ENCODE measurements at places on chromosomes 3 and 15.

DNA sequence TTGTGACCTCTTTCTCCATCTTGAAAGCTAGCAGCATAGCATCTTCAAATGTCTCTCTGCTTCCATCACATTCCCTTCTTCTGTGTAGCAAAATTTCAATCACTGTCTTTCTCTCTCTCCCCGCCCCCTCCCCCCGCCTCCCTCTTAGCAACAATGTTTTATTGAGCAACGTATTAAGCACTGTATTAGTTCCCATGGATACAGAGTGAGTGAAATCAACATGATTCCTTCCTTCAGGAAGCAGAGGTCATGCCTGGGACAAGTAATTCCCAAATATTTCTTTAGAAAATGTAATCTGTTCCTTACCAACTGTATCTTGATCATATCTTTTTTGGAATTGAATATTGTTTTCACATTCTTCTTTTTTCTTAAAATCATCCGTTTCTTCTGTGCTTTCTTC, 373.7 kb upstream of the NECTIN3 start:
- no peak for DNase-seq

DNA sequence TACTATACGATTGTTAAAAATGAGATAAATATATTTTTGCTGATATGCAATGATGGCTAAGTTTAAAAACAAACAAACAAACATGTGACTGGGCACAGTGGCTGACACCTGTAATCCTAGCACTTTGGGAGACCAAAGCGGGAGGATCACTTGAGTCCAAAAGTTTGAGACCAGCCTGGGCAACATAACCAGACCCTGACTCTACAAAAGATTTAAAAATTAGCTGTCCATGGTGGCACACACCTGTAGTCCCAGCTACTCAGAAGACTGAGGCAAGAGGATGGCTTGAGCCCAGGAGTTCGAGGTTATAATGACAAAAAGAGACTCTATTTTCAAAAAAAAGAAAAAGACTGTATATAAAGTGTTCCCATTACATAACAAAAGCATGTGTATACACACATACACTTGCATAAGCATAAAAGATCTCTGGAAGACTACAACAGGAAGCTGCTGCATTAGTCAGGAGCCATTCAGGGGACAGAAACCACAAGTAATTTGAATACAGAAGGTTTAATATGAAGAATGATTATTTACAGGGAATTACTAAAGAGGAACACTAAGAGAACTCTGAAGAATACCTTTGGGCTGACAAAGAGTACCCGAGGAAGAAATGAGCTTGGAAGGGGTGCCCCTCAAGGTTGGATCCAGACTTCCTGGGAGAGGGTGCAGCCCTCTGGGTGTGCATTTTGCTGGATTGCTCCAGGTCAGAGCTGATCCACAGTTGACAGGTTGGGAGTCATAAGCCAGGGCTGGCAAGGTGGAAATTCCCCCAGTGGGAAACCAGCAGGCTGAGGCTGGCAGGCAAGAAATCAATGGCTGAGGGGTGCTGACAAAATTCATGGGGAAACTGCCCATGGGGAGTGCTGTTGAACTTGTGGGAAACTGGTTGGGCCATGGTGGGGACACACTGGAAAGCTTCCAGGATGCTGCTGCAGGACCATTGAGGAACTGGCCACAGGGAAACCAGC, 9.3 kb upstream of the TM4SF18 start:
- DNase-seq: no peak

DNA sequence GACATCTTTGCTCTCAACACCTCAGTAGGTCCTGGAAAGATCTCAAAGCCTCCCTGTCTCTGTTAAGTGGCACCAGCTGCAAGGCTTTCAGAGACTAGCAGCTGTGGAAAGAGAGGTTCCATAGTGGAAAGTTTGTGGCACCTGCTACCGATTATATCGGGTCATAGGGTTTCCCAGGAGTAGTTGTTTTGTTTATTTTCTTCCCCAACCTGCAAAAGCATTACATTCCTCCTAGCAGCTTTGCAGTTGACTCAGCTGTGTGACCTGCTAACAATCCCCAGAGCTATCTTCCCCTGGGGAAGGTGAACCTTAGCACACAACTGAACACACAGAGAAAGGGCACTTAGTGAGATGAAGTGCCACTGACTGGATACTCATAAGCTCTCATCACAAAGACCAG, 598.9 kb upstream of the GRM7 start:
- DNase-seq: no peak

DNA sequence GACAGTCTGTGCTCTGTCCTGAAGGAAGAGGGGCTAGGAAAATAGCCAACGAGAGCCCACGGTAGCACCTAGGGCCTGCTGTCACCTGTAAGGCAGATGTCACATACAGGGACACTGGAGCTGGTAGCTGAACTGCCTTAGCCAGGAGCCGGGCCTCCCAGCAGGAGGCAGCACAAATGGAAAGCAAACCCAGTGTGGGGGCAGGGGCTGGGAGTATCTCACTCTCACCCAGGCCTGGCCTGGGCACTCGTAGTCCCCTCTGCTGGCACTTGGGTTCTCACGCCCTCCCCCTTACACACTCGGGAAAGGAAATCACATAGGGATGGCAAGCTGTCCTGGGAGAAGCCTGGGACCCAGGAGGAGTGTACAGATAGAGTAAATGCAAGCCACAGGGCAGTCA, 173.1 kb upstream of the CHRNA7 start:
- DNase-seq: no peak

GRCh38 chr3:184145111-184145524, 10.0 kb downstream of the EIF2B5 start:
- DNase-seq: peak; percentile 50

DNA sequence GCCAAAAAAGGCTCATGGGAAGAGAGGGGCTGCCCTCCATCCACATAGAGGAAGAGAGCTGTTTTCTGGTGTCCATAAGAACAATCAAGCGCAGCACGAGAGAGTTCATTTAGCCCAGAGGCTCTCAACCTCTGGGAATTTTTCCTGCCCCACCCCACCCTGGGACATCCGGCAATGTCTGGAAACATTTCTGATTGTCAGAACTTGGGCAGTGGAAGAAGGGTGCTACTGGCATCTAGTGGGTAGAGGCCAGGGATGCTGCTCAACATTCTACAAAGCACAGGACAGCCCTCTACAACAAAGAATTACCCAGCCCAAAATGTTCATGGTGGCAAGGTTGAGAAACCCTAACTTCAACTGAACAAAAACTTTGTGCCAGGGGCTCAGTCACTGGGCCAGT, 92.9 kb downstream of the RAB11A start:
- no peak for DNase-seq

- DNase-seq: no peak
Observed at GRCh38 chr15:27094235-27094634, 123.3 kb downstream of the GABRG3 start.

GRCh38 chr3:20394243-20394642, 208.2 kb upstream of the SGO1 start:
- no peak for DNase-seq

- DNase-seq: no peak
Observed at GRCh38 chr3:10347648-10348403, 26.9 kb upstream of the SEC13 start.

GRCh38 chr3:56921573-56922453, 120.1 kb upstream of the ARHGEF3 start:
- no peak for DNase-seq

- no peak for DNase-seq
Observed at GRCh38 chr15:91625506-91625905, 228.0 kb upstream of the SLCO3A1 start.

DNA sequence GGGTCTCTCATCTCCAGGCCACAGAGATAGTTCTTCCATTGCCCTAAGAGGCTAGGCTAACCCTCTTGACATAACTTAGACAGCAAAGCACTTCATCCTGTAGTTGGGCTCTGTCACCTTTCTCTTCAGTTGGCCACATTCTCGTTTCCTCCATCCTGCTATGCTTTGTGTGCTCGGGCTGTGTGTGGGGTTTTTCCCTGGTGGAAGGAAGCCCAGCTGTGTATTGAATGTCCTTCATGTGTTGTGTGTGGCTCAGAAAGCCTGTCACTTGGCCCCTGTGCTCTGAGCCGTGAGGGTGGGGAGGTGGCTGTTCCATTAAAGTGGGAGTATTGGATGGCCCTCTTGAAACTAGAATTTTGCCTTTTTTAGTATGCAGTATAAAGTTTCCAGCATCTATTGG, 8.8 kb upstream of the EXOG start:
- no peak for DNase-seq

DNA sequence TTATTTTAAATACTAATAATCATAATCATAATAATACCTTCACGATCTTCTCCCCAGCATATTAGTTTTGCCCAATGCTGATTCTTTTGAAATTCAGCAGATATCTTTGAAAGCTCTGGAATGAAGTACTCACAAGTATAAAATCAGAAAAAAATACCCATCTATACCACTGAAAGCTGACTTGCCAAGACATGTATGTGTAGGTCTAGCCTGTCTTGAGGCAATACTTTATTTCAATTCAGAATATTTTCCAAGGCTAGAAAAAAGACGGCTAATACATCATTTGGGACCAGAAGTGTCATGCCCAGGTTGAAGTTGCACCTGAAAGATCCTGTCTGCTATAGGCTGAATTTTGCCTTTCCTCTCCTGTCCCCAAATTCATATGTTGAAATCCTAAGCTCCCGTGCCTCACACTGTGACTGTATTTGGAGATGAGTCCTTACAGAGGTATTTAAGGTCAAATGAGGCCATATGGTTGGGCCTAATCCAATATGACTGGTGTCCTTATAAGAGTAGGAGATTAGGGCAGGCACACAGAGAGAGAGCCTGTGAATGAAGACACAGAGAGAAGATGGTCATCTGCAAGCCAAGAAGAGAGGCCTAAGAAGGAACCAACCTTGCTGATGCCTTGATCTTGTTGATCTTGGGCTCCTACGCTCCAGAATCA, 255.9 kb upstream of the CMC1 start:
- no peak for DNase-seq

DNA sequence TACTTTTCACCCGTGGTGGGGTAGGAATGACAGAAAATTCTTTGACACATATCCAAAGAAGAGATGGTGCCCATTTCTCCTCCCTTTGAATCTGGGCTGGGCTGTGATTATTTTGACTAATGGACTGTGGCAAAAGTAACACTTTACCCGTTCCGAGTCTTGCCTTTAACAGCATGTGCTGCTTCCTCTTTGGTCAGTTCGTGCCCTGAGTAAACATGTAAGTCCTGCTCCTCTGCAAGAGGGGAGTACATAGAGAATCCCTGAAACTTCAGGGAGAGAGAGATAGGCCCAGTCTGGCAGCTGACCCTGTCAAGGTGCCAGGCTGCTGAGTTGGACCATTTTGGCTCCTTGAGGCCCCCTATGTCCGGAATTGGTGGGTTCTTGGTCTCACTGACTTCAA, 243.1 kb downstream of the EPHB1 start:
- DNase-seq: no peak

GRCh38 chr3:110758208-110758607, 313.4 kb upstream of the NECTIN3 start:
- DNase-seq: no peak

- DNase-seq: no peak
Observed at GRCh38 chr15:57337868-57338411, 38.4 kb upstream of the CGNL1 start.

DNA sequence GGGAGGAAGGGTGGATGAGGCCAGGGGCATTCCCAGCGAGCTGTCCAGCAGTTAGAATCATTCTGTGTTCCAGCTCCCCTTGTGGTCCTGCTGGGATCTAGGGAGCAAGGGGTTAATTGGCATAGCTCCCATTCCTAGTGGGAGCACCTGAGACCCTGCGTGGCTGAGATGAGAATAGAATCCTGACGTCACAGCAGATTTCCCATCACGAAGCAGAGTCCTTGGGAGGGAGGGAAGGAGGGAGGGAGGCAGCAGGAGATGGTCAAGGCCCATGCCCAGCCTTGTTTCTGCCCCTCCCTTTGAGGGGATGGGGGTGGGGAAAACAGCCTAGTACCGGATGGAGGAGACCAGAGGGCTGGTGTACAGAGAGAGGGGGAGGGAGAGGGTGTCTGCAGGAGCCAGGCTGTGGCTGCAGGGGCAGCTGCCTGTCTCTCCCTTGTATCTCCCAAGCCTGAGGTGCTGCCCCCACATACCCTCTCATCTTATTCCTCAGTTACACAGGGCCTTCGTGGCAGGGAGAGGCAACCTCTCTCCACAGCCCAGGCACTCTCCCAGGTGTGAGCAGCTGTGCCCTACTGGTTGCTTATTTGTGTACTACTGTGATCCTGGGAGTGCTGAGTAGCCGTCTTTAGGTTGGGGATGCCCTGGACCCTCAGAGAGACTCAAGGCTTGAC, 5.4 kb downstream of the TYRO3 start:
- DNase-seq: no peak

DNA sequence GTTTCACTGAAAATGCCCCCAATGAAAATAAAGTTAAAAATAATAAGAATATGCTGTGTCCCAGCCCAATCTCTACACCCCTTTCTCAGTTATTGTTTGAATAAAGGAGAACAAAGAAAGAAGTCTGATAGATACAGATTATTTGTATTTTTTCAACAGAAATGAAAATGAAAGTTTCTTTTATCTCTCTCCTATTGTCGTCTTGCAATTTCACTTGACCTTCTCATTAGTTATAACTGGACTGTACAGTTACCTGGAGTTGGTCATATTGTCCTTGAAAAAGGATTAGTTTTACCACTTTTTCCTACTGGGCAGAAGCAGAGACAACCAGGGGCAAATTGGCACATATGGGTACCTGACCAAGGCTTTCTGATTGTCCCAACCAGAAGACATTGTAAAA, 440.0 kb downstream of the PDCD6IP start:
- no peak for DNase-seq

DNA sequence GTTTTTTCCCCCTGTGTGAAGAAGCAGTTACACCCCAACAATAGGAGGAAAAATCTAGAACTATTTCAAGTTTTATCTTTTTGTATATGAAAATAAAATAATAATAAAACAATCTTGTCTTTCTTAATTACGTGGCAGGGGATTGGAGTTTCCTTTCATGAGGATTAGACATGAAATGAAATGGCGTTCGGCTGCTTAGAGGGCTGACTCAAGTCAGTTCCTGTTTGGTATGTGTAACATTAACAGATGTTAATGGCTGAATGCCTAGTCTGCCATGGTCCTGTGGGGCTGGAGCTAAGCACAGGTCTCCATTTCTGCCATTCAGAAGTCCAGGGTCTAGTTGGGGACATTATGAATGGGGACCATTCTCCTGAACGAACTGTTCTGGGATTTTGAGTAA, 3.1 kb upstream of the EXOG start:
- DNase-seq: no peak

All from NCI-H524 treated with DMSO at 0.1 percent for 48 hours (cell line).